Osteocyte (in vitro differentiated cells): ENCODE measurements at places on chromosomes 1 and 21. TPM values are rescaled to one million over a fixed set of nuclear protein-coding genes. Genes with fewer than 3 reads are reported as not detected.

DNA sequence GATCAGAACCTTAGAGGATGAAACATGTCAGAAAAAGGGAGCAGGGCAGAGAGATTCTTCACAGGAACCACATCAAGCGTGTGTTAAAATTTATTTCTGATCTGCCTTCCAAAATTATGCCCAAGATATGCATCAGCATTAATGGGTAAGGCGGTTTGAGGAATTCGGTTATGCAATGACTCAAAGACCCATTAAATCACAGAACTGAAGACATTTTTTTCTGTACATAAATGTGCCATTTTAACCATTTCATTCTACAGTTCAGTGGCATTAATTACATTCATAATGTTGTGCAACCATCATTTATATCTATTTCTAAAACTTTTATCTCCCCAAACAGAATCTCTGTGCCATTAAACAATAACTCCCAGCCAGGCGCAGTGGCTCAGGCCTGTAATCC lies 43.4 kb downstream of the CNST start:
- no peak for DNase-seq

DNA sequence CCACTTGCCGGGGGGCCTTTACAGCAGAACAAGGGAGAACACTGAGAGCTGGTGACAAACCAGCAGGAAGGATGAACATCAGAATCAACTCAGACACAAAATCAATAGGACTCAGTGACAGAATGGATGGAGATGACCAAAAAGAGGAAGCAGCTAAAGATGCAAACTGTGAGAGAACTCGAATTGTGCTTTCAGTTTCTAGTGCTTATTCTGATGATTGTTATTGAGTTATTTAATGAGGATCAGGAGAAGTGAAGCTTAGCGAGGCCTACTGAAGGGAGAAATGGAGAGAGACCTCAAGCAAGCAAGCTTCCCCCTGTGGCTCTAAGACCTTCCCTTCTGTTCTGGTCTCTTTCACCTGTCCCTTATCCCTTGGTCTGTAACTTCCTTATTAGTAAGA lies 30.3 kb upstream of the TMEM125 start:
- DNase-seq: no peak

DNA sequence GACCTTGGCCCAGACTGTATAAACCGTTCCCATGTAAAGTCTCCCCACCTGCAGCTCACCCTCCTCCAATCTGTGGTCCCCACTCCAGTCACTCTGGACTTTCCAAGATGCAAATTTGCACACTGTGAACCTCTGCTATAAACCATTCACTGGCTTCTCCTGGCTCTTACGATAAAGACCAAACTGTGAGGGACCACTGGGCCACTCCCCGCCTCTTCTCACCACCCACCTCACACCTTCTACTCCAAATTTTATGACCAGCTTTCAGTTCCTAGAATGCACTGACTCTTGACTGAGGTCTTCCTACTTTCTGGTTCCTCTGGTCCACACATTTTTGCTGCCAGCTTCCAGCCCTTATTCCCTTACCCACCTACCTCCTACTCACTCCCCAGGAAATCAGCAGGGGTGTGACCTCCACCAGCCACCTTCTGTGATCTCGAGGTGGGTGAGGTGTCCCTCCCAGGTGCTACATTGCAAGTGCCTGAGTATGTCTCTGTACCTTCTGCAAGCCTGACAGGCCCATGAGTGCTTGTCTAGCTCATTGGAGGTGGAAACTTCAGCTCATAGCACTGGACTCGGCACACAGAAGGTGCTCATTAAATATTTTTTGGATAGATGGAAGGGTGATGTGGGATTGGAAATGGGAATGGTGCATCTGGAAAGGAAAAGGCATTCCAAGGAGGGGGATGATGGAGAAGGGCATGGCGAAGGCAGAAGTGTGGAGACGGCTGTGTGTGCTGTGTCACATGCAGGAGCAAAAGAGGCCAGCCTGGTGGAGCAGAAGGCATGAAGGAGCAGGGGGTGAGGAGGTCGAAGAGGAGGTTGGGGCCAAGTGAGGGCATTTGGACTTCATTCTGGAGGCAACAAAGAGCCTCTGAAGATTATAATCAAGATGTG lies 15.6 kb upstream of the CSF1 start:
- DNase-seq: no peak

DNA sequence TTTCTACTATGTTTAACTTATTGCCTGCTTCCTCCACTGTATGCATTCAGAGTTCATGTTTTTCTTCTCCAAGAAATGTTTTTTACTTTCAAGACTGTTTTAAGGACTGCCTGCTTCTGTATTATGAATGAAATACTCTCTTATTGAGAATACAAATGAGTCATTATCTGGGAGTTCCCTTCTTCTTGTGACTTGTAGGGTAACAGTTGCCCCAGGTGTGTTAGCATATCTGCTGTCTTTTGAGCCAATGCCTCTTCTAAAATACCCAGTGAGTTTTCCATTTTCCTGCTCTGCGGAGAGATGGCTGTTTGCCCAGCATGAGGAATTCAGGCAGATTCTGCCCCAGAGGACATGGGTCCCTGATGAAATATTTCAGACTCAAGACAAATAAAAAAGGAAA lies 34.1 kb upstream of the ST6GALNAC5 start:
- DNase-seq: no peak

- no peak for DNase-seq
These were observed 56.5 kb upstream of the BMP8A start for GRCh38 chr1:39434797-39435395.

DNA sequence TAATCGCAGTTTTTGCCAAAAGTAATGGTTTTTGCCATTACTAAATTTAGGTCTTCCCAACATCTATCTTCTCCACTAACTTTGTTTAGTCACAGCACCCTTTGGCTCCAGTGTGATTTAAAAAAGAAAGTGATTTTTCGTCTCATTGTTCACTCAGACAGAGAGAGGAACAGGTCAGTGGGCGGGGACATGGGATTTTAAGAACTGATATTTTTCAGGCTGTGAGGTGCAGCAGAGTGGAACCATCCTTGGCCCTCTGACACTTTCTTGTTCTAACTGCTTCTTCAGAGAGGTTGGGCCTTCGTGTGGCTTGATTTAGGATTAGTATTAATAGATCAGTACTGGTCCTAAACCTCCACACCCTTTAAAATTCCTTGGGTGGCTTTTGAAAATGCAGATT lies 38.8 kb downstream of the CASQ2 start:
- DNase-seq: no peak

DNA sequence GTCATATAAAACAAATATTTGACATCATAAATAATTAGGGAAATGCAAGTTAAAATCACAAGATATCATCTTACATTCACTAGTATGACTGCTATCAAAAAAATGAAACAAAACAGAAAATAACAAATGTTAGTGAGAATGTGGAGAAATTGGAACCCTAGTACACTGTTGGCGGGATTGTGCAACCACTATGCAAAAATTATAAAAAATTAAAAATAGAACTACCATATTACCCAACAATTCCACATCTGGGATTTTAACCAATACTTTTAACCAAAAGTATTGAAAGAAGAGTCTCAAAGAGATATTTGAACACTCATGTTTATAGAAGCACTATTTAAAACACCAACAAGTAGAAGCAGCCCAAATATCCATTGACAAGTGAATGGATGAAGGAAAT lies 797.2 kb upstream of the ADAMTS5 start:
- DNase-seq: no peak

DNA sequence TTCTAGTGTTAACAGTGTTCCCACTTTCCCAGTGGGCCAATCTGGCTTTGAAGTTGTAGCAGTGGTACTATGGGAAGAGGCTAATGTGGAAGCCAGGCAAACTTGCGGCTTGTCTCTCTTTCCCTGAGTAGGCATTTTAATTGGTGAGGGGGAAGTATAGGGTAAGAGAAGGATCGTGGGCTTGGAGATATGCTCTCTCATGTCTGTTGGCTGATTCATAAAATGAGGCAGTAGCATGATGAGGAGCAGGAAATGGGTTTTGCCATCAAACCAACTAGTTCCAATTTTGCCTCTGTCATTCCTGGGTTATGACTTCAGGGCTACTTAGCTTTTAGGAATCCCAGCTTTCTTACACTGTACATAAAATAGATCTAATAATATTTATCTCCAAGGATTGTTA lies 12.1 kb downstream of the C8A start:
- no peak for DNase-seq

DNA sequence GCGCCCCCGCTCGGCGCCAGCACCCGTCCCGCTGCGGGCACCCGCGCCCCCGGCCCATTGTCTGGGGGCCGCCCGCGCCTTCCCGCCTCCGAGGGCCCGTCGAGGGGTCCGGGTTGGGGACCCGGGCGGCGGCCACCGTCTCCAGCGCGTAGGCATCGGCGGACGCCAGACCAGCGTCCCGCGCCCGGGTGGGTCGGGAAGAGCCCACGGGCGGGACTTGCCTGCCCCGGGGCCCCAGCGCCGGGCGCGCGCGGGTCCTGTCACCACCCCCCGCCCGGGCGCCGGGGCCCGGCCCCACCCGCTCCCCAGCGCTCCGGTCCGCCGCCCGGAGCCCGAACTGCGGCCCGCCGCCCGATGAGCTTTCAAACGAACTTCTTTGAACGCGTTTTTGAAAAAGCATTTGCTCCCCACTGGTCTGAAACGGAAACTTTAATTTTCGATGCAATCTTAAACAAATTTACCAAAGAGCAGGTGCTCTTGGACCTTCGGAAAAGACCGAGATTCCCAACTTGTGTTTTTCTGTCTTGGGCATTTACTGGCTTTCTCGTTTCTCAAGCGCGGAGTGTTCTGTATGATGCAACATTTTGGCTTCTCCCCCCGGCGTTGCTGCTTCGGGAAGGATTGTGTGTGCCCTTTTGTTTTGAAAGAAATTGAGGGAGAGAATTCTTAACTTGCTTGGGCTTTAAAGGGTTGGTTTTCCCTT lies 615 bp downstream of the CLIC4 start:
- DNase-seq: no peak

GRCh38 chr1:38527373-38527966 lies 332.1 kb downstream of the RRAGC start:
- DNase-seq: no peak

GRCh38 chr1:29180497-29181412 lies 945 bp downstream of the SRSF4 start:
- no peak for DNase-seq

DNA sequence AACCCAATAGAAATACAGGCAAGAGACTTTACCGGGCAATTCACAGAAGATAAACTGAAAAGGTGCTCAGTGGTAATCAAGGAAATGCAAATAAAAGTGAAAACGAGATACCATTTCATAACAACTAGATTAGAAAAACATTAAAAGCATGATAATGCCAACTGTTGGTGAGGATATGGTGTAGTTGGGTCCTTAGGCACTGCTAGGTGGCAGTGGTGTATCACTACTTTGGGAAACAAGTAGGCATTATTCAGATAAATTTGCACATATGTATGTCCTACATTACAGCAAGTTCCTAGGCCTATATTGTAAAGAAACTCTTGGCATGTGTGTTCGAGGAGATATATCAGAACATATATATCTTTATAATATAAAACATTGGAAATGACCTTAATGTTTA lies 31.0 kb downstream of the AZIN2 start:
- DNase-seq: no peak

- no peak for DNase-seq
These were observed 20.8 kb downstream of the TSEN15 start for GRCh38 chr1:184072376-184072775.

DNA sequence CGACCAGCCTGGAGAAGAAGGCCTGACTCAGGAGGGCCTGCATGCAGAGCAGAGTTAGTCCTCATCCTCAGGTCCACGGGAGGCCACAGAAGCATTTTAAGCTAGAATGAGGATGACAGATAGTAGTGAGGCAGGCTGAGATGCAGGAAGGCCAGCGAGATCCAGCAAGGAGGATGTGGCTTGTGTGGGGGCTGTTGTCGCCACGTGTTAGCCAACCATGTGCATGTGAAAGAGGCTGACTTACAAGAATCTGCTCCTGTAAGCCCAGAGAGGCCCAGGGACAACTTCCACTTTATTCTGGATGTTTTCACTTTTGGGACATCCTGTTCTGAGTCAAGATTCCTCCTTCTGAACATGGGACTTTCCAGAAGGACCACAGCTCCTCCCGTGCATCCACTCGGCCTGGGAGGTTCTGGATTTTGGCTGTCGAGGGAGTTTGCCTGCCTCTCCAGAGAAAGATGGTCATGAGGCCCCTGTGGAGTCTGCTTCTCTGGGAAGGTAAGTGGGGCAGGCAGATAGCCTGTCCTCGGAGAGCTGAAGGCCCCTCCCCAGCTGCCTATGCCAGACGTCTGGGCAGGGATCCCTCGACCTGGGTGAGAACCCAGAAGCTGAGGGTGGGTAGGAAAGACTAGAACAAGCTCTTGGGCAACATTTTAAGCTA lies at the start of gene SLAMF8:
SLAMF8 (plus strand) TSS at position 433 of the 661 bp plus-strand sequence; CDS start at position 459, 26 bp downstream.
- DNase-seq: no peak

- no peak for DNase-seq
These were observed 4.2 kb downstream of the PROK1 start for GRCh38 chr1:110455151-110455550.

- DNase-seq: no peak
These were observed 59.9 kb downstream of the LRRC8C start for GRCh38 chr1:89692601-89693521.

DNA sequence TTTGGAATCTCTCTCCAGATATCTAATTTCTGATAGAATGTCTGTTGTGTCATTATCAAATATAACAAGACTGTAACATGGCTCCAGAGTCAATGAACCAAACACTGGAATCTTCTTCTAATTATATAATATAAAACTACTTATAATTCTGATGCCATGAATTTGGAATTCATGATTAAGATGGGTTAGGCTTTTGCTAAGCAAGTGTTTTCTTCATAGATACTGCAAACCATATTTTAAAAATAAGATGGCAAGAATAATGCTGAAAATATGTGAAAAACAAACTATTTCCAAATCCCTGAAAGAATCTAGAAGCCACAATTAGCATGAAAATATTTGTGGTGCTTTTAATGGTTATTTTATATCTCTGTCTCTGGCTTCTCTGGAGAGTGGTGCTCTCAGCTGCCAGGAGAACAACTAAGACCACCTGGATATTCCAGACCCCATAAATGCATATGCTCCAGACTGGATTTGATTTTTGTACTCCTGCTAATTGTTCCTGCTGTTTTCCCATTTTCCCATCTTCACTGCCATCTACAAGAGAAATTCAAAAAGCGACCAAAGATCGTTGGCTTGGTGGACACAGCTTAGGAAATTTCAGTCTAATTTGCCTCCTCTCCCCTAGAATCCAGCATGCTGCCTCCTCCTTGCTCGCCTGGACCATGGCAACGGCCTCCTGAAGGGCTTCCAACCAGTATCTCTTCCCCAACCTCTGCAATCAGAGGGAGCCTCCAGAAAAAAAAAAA lies 418.9 kb downstream of the SETD4 start:
- no peak for DNase-seq

GRCh38 chr1:48572646-48573258 lies 100.7 kb upstream of the SPATA6 start:
- no peak for DNase-seq

UTP25 gene
- total RNA-seq: 7.1 and 7.3 TPM in 2 replicates

LYPD8 gene
- not detected in 2 replicates for total RNA-seq

NECTIN4 gene
- total RNA-seq: not detected in 2 replicates

TTC22 gene
- total RNA-seq: not detected in 2 replicates

VANGL2 gene
- total RNA-seq: 16.4 and 17.7 TPM in 2 replicates

E2F2 gene
- total RNA-seq: 1.3 TPM in 2 replicates

FMOD gene
- not detected in 2 replicates for total RNA-seq

ZNF695 gene
- total RNA-seq: 1.5 and 1.9 TPM in 2 replicates

COL9A2 gene
- total RNA-seq: 2.1 and 2.7 TPM in 2 replicates
